ENCODE measurements at places on chromosomes 3 and 15. TPM values are rescaled to one million over a fixed set of nuclear protein-coding genes. Genes with fewer than 3 reads are reported as not detected.

Gene MCF2L2
- total RNA-seq = 1.8 TPM

Gene FYCO1
- total RNA-seq = 14.9 TPM

Gene ISLR2
- total RNA-seq = not detected

Gene CPB1
- not detected for total RNA-seq

Gene ULK4
- 18.6 TPM for total RNA-seq

Gene SCN11A
- 0.16 TPM for total RNA-seq

DNA sequence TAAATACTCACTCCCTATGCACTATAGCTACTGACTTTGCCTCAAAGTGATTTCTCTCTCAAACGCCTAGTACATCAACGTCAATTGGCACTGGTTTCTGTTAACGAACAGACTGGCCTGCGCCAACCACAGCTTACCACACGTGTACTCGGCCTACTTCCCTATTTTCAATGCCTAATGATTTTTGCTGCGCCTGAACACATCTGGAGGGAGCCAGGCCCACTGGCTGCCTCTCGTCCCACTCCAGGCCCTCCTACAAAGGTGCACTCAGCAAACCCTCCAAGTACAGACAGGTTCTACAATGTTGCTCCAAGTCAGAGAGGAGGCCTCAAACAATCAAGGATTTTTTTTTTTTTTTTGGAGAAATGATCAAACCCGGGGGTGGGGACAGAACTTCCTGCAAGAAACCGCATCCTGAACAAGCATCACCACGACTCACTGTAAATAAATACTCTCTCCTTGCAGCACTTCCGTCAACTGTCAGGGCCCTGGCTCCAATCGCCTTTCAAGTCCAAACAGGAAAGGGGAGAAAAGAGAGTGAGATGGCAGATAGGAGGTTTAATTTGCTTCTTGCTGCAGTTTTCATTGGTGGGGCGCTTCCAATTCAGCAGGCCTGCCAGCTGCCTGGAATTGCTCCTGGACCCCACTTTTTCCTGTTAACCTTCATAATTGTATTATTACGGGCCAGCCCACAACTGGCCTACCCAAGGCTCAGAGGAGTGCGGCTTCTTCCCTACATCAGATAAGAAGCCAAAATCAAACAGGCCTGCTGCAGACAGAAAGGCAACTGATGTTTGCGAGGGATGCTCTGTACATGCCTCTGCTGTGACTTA is 139.3 kb downstream of the FOXP1 start:
- H3K27me3 ChIP-seq = no peaks in the 10 kb centered on the region
- no peaks in the 10 kb centered on the region for H3K36me3 ChIP-seq
- peak overlapping the region; percentile 99 for H3K27ac ChIP-seq
- peak overlapping the region; percentile 78 for H3K4me3 ChIP-seq
- DNase-seq = peak; percentile 62
- peaks cover 93% of the 10 kb centered on the region for H3K4me1 ChIP-seq

DNA sequence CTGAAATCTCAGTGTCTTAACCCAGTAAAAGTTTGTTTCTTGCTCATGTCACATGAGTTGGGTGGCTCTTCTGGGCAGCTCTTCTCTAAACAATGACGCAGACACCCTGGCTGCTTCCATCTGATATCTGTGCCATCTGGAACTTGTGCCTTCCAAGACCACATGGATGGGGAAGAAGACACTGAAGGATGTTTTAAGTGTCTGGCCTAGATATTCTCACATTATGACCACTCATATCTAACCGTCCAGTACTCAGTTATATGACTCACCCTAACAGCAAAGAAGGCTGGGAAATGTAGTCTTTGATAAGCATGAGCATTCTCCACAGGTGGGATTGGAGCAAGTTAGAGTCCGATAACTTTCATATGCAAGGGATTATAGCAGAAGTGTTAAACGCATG is 66.4 kb downstream of the RYR3 start:
- DNase-seq = no peak
- H3K27ac ChIP-seq = no peak overlapping the region
- no peaks in the 10 kb centered on the region for H3K4me1 ChIP-seq
- H3K27me3 ChIP-seq = peaks cover 11% of the 10 kb centered on the region
- no peak overlapping the region for H3K4me3 ChIP-seq
- H3K36me3 ChIP-seq = no peaks in the 10 kb centered on the region

DNA sequence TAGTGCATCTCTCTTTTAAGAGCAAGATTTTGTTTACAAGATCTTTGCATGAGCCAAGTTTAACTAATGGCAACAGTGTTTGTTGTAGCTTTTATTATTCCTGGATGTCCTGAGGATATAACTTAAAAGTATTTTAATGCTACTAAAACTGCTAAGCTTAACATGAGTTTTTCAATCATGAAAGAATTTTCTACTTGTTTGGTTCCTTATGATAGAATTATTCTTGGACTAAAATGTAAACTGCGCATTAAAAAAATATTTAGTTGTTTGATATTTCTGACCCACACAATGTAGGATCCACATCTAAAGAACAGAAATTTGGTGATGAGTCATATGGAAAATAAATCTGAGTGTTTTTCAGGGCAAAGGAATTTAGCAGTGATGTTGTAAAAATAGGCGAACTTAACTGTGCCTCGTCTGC is 70.8 kb downstream of the RAP2B start:
- H3K4me3 ChIP-seq = no peak overlapping the region
- DNase-seq = no peak
- H3K4me1 ChIP-seq = no peaks in the 10 kb centered on the region
- H3K27me3 ChIP-seq = peaks cover 1% of the 10 kb centered on the region

DNA sequence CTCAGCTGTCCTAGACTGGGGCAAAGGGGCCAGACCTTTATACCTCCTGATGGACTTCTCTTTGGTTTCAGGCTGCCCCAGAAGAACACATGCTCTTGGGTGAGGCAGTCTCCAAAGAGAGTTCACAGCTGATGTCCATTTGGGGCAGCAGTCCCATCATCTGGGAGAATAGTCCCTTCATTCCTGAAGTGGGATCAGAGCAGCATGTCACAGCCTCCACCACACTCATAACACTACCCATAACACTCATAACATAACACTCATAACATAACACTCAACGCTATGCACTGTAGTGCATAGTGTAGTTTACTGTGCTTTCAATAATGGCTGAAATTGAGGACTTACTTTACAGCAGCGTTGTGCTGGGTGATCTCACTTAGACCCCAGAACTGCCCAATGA is 36.7 kb upstream of the PLCL2 start:
- H3K27me3 ChIP-seq = no peaks in the 10 kb centered on the region
- H3K27ac ChIP-seq = no peak overlapping the region
- peaks cover 39% of the 10 kb centered on the region for H3K4me1 ChIP-seq
- no peak for DNase-seq
- no peak overlapping the region for H3K4me3 ChIP-seq
- H3K36me3 ChIP-seq = no peaks in the 10 kb centered on the region

- no peaks in the 10 kb centered on the region for H3K27me3 ChIP-seq
- no peak for DNase-seq
- H3K36me3 ChIP-seq = no peaks in the 10 kb centered on the region
- no peak overlapping the region for H3K27ac ChIP-seq
- no peak overlapping the region for H3K4me3 ChIP-seq
Observed at GRCh38 chr3:73653351-73653750, 28.6 kb upstream of the PDZRN3 start.

DNA sequence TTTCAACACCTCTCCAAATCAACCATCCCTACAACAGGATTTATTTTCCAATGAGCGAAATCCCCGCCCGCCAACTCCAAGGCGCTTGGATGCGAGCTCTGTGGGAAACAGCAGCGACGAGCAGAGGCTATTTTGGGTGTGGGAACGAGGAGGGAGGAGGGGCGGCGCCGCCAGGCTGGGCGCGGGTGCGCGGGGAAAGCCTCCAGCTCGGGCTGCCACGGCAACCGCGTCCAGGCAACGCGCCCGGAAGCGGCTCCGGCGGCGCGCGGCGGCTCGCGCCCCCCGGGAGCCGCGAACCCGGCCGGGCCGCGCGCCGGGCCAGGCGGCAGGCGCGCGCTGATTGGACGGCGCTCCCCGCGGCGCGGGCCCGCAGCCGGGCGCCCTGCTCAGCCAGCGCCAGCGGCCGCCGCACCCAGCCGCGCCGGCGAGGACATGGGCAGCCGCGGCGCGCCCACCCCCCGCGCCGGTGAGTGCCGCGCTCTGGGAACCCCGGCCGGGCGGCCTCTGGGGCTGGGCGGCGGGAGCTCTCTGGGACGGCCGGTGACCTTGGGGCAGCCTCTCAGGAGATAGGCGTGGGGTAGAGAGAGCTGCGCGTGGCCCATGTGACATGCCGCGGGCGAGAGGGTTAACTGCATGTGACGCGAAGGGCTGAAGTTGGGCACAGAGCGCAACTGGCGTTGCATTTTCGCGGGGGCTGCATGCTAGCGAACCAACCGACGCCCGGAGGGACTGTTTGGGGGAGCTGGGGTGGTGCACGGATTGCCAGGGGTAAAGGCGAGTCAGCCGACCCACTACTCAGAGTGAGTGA is at the start of gene FAM81A:
Gene FAM81A (plus strand): TSS at position 370 of the 808 bp plus-strand sequence. CDS start 20,441 bp downstream, outside the sequence.
- peaks cover 3% of the 10 kb centered on the region for H3K27me3 ChIP-seq
- H3K4me1 ChIP-seq = peaks cover 42% of the 10 kb centered on the region
- peak within 1 kb of the TSS; percentile 65 for H3K27ac ChIP-seq
- no peaks in the 10 kb centered on the region for H3K36me3 ChIP-seq
- peak within 1 kb of the TSS; percentile 88 for H3K4me3 ChIP-seq
- peak; percentile 65 for DNase-seq

GRCh38 chr3:117644203-117644602 is 934.6 kb downstream of the TUSC7 start:
- no peak overlapping the region for H3K4me3 ChIP-seq
- H3K27ac ChIP-seq = no peak overlapping the region
- H3K36me3 ChIP-seq = no peaks in the 10 kb centered on the region
- H3K27me3 ChIP-seq = no peaks in the 10 kb centered on the region
- no peaks in the 10 kb centered on the region for H3K4me1 ChIP-seq

DNA sequence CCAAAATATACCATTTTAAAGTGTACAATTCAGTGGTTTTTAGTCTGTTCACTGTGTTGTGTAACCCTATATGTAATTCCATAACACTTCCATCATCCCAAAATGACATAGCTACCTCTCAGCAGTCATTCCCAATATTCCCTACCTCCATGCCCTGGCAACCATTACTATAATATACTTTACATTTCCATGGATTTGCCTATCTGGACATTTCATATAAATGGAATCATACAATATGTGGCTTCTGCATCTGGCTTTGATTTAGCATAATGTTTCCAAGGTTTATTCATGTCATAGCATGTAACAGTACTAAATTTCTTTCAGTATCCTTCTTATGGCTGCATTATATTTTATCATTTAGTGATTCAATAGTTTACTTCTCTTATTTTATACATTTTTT is 25.3 kb downstream of the FAM98B start:
- DNase-seq = no peak
- H3K4me3 ChIP-seq = no peak overlapping the region
- peaks cover 3% of the 10 kb centered on the region for H3K4me1 ChIP-seq
- no peak overlapping the region for H3K27ac ChIP-seq
- H3K27me3 ChIP-seq = no peaks in the 10 kb centered on the region

GRCh38 chr3:55235416-55235815 is 251.7 kb downstream of the WNT5A start:
- DNase-seq = no peak
- H3K27me3 ChIP-seq = no peaks in the 10 kb centered on the region
- H3K36me3 ChIP-seq = no peaks in the 10 kb centered on the region
- H3K4me3 ChIP-seq = no peak overlapping the region
- no peaks in the 10 kb centered on the region for H3K4me1 ChIP-seq
- H3K27ac ChIP-seq = no peak overlapping the region

GRCh38 chr15:33064878-33065277 is 129.6 kb downstream of the FMN1 start:
- H3K4me3 ChIP-seq = no peak overlapping the region
- peaks cover 14% of the 10 kb centered on the region for H3K4me1 ChIP-seq
- no peak for DNase-seq
- no peak overlapping the region for H3K27ac ChIP-seq
- no peaks in the 10 kb centered on the region for H3K36me3 ChIP-seq

DNA sequence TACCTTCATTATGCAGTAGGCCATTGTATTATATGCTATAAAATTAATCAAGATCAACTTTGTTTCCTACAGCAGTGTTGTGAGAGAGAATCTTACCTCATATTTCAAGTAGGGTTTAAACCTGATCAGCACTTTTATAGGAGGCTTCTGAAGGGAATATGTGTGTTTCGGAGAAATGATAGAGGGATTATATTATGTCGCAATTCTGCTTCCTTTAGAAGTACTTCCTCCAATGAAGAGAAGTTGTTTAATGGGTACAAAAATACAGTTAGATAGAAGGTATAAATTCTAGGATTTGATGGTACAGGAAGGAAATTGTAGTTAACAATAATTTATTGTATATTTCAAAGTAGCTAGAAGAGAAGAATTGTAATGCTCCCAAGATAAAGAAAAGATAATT is 54.9 kb downstream of the NSUN3 start:
- no peak overlapping the region for H3K27ac ChIP-seq
- no peak overlapping the region for H3K4me3 ChIP-seq
- H3K27me3 ChIP-seq = no peaks in the 10 kb centered on the region
- no peak for DNase-seq
- H3K4me1 ChIP-seq = no peaks in the 10 kb centered on the region
- peaks cover 21% of the 10 kb centered on the region for H3K36me3 ChIP-seq

Measured in activated B cell treated with CpG ODN at 0.5 μM for 24 hours (primary cell).